ENCODE measurements at places on chromosomes 1 and 21. TPM values are rescaled to one million over a fixed set of nuclear protein-coding genes. Genes with fewer than 3 reads are reported as not detected.

DNA sequence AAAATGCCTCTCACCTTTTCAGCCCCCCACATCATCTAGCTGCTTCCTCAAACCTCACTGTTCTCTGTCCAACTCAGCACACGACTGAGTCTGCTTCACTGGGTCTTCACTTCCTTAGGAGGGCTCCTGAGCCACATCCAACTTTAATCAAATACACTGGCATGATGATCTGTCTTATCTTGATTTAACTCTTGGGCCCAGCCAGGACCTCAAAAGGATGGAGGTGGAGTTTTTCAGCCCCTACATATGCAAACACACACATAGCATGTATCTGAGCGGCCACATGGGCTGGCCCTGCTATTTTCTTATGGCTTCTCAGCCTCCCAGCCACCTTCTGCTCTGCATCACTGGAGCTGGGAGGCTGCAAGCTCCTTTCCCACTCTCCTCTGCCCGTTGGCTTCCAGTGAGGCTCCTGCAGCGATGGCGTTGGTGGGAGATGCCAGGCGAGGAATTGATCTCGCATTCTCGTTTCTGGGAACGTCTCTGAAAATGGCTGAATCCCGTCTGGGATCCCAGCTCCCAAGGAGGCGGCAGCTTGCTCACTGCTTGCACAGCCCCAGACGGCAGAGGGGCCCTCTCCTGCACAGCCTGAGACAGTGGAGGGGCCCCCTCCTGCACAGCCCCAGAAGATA lies 1.8 kb upstream of the PRXL2B start:
- peaks cover 4% of the 10 kb centered on the region for H3K27me3 ChIP-seq
- H3K4me3 ChIP-seq: no peak overlapping the region
- H3K27ac ChIP-seq: no peak overlapping the region
- H3K4me1 ChIP-seq: peaks cover 8% of the 10 kb centered on the region

- no peaks in the 10 kb centered on the region for H3K4me1 ChIP-seq
- no peak for DNase-seq
- H3K36me3 ChIP-seq: no peaks in the 10 kb centered on the region
These were observed 6.8 kb upstream of the AKR1A1 start for GRCh38 chr1:45543581-45544417.

DNA sequence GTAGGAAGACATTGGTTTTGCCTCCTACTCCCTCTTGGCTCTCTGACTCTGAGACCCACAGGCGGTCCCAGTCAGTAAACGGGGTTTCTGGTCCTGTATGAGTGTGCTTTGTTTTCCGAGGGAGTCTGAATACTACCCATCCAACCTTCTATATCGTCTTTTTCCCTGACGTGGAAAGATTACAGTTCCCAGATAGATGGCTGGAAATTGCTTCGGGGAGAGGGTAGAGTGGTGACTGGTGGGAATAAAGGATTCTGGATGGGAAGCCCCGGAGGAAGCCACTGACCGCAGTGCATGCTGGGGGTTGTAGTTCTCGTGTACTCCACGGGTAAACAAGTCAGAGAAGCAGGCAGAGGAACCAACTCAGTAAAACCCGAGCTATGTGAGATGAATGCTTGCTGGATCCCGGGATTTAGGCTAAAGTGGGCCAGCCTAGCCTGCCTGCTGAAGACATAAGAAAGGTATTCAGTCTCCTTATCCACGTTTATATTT lies 66.2 kb upstream of the IRF2BP2 start:
- H3K4me3 ChIP-seq: no peak overlapping the region
- no peak for DNase-seq
- no peaks in the 10 kb centered on the region for H3K27me3 ChIP-seq
- peaks cover 7% of the 10 kb centered on the region for H3K4me1 ChIP-seq
- H3K36me3 ChIP-seq: no peaks in the 10 kb centered on the region
- H3K27ac ChIP-seq: peak overlapping the region; percentile 24

DNA sequence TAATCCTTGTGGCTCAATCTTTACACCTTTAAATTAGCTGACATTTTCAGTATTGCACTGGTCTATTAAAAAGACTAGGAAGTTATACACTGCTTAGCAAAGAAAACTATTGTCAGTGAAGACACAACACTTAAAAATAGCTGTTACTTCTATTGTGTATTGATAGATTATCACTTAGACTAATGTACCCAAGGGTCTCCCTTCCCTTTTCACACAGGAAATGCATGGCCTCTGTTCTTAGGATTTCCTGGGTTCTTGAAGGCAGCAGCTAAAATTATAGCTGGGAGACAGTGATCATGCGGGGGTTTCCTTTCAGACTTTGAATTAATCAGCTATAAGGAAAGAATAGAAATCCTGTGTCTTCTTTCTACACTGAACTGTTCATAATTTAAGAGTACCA lies 12.8 kb downstream of the DIP2A start:
- H3K36me3 ChIP-seq: peaks cover 9% of the 10 kb centered on the region
- no peaks in the 10 kb centered on the region for H3K27me3 ChIP-seq
- H3K4me3 ChIP-seq: no peak overlapping the region
- DNase-seq: no peak
- no peaks in the 10 kb centered on the region for H3K4me1 ChIP-seq

- H3K27ac ChIP-seq: no peak overlapping the region
- no peaks in the 10 kb centered on the region for H3K27me3 ChIP-seq
These were observed 21.2 kb downstream of the PTPN22 start for GRCh38 chr1:113850127-113850796.

DNA sequence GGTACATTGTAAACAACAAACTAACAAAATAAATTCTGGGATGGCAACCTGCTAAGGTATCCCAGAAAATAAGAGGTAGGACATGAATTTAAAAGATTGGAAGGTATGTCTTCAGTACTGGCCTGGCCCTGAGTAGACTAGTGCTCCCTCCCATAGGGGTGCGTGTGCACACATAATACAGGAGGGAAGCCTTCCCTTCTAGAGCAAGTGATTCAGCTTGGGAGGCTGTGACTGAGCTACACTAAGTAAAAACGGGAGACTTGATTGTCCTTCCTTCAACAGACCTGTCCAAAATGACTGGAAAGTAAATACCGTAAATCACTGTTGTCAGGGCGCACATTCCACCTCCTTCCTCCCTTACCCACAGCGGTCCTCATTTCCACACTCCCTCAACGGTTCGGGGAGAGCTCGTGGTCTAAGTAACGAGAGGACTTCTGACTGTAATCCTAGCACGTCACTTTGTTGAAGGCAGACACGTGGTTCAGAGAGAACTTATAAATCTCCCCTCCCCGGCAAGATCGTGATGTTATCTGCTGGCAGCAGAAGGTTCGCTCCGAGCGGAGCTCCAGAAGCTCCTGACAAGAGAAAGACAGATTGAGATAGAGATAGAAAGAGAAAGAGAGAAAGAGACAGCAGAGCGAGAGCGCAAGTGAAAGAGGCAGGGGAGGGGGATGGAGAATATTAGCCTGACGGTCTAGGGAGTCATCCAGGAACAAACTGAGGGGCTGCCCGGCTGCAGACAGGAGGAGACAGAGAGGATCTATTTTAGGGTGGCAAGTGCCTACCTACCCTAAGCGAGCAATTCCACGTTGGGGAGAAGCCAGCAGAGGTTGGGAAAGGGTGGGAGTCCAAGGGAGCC lies at the start of gene TGFB2:
Gene TGFB2, plus strand, starts transcription at position 523 of the 859 bp plus-strand sequence. CDS start 1,366 bp downstream, outside the sequence.
- no peak for DNase-seq
- peak within 1 kb of the TSS; percentile 86 for H3K27ac ChIP-seq
- H3K27me3 ChIP-seq: no peaks in the 10 kb centered on the region

- peak overlapping the region; percentile 96 for H3K27ac ChIP-seq
- no peaks in the 10 kb centered on the region for H3K36me3 ChIP-seq
- H3K4me1 ChIP-seq: peaks cover 17% of the 10 kb centered on the region
- H3K4me3 ChIP-seq: peak overlapping the region; percentile 99
- no peaks in the 10 kb centered on the region for H3K27me3 ChIP-seq
- no peak for DNase-seq
These were observed 644 bp downstream of the UBE4B start for GRCh38 chr1:10033359-10033845.

GRCh38 chr1:166918956-166919316 lies 42.9 kb upstream of the TADA1 start:
- peaks cover 2% of the 10 kb centered on the region for H3K4me1 ChIP-seq
- no peaks in the 10 kb centered on the region for H3K36me3 ChIP-seq
- no peak overlapping the region for H3K4me3 ChIP-seq
- H3K27ac ChIP-seq: no peak overlapping the region
- DNase-seq: no peak

- no peak for DNase-seq
- no peak overlapping the region for H3K27ac ChIP-seq
These were observed 55.6 kb upstream of the PPP2R5A start for GRCh38 chr1:212229654-212230053.

GRCh38 chr1:152167835-152168534 lies 9.0 kb upstream of the RPTN start:
- H3K4me1 ChIP-seq: peaks cover 37% of the 10 kb centered on the region
- peak overlapping the region; percentile 62 for H3K27ac ChIP-seq
- H3K27me3 ChIP-seq: no peaks in the 10 kb centered on the region
- H3K36me3 ChIP-seq: no peaks in the 10 kb centered on the region

GRCh38 chr1:218656301-218657037 lies 311.3 kb downstream of the TGFB2 start:
- no peaks in the 10 kb centered on the region for H3K36me3 ChIP-seq
- peaks cover 37% of the 10 kb centered on the region for H3K4me1 ChIP-seq
- no peak overlapping the region for H3K27ac ChIP-seq
- no peaks in the 10 kb centered on the region for H3K27me3 ChIP-seq

The LDLRAD2 gene
- polyA plus RNA-seq: not detected

The MMEL1 gene
- 0.15 TPM for polyA plus RNA-seq

The NR1I3 gene
- polyA plus RNA-seq: not detected

The TIAM1 gene
- polyA plus RNA-seq: 8.3 TPM

Data from keratinocyte (primary cell).